Body of pancreas (tissue), 4 donors: ENCODE measurements at places on chromosomes 7 and 10.

DNA sequence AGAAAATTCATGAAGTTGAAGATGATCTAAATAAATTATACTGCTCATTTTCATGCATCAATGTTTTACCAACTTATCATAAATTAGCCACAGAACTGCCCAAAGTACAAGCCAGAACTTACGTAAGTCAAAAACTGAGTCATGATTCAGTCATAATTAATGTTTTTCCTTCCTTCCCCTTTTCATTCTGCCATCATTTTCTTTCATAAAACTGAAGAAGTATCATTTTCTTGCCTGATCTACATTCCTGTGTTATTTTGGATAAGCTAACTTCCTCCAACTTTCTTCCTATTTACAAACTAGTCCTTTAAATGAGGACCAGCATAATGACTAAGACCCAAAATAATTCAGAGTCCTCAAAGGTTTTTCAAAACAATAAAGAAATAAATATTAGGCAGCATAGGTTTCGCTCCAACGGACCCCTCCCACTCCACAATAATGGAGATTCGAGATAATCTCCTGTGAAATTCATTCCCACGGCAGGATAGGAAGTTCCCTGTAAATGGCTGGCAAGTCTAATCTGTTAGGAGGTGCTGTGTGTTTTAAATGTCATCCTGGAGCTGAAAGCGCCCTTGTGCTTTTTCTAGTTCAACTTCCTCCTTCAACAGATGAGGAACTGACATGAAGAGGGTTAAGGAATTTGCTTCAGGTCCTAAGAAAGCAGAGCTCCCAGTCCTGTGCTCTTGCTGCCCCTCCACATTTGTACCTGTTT lies 218.9 kb downstream of the DOCK4 start:
- no peak for DNase-seq

- DNase-seq: no peak
Observed at GRCh38 chr7:142614116-142614515, 135.2 kb upstream of the PRSS1 start.

DNA sequence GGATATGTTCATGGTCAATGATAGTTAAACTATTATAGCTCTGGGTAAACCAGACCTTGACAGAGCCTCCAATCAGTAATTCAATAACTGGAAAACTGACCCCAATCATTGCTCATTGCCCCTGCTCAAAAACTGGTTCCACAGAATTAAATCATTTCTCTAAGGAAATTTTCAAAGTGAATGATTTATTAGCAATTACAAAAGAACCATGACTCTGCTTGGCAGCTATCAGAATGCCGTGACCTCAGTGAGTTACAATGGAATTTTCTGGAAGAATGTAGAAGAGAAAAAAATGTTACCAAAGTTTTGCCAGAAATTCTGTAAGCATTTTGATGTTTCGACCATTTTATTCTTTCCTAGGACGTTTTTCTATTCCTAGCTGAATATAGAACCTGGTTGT lies 106.8 kb upstream of the APBB1IP start:
- DNase-seq: no peak

DNA sequence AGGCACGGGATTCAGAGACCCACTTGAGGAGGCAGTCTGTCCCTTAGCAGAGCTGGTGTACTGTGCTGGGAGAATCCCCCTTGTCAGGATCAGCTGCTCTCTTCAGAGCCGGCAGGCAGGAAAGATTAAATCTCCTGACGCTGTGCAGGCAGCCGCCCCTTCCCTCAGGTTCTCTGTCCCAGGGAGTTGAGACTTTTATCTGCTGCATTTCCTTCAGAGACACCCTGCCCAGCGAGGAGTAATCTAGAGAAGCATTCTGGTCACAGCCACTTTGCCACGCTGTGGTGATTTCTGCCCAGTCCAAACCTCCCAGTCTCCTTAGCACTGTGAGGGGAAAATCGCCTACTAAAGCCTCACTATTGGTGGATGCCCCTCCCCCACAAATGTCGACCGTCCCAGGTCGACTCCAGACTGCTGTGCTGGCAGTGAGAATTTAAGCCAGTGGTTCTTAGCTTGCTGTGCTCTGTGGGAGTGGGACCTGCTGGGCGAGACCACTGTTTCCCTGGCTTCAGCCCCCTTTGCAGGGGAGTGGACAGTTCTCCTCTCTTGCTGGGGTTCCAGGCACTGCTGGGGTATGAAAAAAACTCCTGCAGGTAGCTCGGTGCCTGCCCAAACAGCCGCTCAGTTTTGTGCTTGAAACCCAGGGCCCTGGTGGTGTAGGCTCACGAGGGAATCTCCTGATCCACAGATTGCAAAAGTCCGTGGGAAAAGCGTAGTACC lies 265.4 kb downstream of the ZWINT start:
- DNase-seq: no peak

DNA sequence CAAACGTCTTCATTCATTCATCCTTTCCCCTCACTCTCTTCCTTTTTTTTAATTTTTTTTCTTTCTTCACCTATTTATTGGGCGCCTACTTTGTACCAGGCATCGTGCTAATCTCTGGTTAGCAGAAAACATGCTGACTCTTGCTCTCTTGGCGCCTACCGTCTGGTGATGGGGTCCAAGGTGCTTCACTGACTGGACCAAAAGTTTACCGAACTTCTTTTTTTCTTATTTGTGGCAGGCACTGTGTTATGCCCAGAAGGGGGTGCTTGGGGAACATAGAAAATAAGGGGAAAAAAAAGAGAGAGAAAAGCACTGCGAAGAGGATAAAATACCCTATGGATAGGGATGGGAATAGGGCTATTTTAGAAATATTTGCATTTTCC lies 505 bp upstream of the FAM204A start:
- no peak for DNase-seq

DNA sequence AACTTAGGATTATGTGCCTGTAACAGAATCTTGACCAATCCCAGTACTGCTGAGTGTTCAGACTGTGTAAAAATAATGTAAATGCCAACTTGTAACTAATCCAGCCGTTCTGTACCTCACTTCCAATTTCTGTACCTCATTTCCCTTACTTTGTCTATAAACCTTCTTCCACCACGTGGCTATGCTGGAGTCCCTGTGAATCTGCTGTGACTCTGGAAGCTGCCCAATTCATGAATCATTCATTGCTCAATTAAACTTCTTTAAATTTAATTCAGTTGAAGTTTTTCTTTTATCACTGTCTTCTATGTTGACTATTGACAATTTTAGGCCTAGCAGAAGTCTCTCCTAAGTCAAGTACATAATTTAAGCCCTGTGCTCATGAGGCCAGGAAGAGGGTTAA lies 215.3 kb upstream of the RHOBTB1 start:
- DNase-seq: no peak

DNA sequence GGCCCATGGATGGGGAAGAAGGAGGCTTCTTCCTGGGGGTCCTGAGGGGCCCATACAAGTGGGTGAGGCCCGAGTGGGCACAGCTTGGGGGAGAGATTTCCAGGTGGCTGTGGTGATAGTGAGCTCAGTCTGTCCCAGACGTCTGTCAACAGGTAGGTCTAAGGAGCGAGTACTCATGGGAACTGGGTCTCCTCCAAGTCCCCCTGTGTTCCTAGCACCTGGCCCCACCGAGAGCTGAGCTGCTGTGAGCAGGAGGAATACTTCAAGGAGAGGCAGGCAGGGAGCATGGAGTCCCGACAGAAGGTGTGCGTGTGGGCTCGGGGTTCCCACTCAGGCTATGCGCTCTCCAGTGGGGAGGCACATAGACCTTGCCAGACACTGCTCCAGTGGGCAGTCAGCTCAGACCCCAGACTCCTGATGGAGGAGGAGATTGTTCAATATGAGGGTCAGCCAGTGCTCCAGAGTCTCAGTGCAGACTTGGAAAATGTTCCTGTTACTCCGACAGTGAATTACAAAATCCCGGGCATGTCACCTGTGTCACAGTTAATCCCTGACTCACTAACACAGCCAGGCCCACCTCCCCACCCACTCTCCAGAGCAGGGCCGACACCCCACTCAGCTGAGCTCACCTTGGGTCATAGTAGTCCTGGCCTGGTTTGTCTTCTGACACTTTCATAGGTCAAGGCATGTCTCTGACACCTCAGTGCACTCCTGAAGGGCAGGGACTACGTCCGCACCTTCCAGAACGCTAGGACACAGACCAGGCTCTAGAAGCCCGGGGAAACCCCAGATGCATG lies 28.2 kb upstream of the C10orf53 start:
- DNase-seq: no peak

GRCh38 chr7:129939881-129940280 lies 12.9 kb downstream of the UBE2H start:
- DNase-seq: no peak

- no peak for DNase-seq
Observed at GRCh38 chr10:102554531-102554930, 50.8 kb downstream of the SUFU start.

DNA sequence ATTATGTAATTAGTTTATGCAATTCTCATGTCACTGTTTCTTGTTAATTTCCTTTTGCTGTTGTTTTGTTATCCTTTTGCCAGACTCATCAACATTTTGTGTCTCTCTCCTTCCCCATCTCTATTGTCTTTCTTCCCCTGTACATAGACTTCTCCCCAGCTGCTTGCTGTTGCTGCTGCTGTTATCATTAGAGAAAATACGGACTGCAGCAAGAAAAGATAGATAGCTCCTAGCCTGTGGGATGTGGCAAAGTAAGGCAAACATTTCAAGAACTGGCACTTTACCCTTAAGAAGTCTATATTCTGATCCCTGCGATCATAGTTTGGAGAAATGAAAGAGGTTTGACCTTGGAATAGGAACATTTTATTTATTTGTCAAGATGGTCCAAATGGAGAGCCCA lies 162.2 kb downstream of the AOAH start:
- no peak for DNase-seq

DNA sequence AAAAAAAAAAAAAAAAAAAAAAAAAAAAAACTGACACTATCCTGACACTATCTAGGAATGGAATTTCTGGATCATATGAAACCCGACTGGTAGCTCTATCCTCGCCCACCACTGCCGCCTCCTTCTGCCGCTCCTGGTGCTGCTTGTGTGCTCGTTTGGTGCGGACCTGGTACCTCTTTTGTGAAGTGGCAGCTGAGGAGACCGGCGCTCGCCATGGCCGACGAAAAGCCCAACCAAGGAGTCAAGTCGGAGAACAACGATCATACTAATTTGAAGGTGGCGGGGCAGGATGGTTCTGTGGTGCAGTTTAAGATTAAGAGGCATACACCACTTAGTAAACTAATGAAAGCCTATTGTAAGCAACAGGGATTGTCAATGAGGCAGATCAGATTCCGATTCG lies 130.6 kb downstream of the SEPTIN14 start:
- no peak for DNase-seq

GRCh38 chr10:129023082-129023481 lies 444.0 kb upstream of the MGMT start:
- DNase-seq: no peak

- DNase-seq: no peak
Observed at GRCh38 chr7:79790656-79791262, 337.3 kb upstream of the MAGI2 start.

GRCh38 chr7:30973292-30973691 lies 9.5 kb downstream of the GHRHR start:
- no peak for DNase-seq

DNA sequence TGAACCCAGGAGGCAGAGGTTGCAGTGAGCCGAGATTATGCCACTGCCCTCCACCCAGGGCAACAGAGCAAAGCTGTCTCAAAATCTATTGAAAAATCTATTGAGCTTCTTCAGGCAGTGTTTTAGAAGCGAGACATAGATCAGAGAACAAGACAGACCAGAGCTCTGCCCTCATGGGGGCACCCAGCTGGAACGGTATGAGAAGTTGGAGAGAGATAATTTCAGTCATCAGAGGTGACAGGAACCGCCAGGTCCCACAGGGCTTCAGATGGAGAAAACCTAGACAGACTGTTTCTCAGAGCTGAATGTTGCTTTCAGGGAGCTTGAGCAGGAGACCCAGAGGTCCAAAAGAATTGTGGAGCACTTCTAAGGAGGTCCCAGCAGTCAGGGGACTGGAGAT lies 14.2 kb upstream of the GTF2IRD1 start:
- DNase-seq: no peak

DNA sequence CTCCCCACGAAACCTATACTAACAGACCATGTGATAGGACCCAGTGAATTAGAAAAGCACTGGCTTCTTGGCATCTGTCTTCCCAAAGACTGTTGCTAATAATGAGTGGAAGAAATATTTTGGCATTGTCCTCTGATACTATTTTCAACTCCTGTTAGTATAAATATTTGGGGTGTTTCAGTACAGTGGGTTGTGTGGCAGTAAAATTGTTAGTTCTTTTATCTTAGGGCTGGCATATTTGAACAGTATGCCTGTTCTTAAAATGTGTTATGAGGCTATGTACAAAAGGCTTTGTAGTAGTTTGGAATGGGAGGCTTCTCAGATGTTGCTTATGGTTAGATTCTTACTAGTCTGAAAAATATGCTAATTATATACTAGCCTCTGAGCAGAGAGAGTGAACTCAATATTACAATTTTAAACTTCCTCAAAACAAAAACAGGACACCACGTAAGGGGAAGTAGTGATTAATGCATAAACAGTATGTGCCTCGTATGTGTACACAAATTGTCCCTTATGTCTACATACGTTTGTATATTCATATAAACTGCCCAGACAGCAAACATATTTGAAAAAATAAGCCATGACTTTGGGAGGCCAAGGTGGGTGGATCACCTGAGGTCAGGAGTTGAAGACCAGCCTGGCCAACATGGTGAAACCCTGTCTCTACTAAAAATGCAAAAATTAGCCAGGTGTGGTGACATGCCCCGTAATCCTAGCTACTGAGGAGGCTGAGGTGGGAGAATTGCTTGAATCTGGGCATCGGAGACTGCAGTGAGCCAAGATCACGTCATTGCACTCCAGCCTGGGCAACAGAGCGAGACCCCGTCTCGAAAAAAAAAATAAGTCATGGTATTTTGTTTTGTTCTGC lies 115.4 kb downstream of the ARID5B start:
- DNase-seq: no peak

DNA sequence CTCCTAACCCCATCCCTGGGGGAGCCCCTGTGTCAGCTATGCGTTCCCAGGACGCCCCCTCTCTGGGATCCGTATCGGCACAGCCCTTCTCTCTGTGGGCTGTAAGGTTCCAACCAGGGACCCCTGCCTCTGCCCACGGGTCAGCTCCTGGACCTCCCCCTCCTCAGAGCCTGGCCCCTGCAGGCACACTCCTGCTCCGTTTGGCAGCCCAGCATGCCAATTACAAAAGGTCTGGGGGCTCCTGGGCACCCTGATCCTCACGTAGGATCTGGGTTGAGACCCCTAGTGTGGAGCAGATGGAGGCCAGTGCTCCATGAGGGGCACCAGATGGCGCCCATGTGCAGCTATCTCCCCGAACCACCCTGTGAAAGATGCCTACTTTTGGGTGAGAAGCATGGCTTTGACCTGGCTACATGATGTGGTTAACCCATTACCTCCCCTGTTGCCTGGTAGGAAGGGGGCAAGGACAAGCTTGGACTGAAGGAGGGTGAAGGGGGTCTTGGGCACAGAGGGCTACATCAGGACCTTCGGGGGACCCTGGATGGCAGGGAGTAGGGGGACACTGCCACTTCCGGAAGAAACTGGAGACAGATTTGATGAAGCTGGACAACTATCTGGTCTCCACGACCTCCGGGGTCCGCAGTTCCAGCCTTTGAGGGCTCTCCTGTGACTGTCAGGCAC lies 9.0 kb downstream of the TACR2 start:
- DNase-seq: no peak
